Sigmoid colon (tissue), 7 donors: ENCODE measurements at places on chromosomes 3 and 15.

GRCh38 chr3:100040451-100041225, 73.7 kb downstream of the FILIP1L start:
- DNase-seq: peak; percentile 77

DNA sequence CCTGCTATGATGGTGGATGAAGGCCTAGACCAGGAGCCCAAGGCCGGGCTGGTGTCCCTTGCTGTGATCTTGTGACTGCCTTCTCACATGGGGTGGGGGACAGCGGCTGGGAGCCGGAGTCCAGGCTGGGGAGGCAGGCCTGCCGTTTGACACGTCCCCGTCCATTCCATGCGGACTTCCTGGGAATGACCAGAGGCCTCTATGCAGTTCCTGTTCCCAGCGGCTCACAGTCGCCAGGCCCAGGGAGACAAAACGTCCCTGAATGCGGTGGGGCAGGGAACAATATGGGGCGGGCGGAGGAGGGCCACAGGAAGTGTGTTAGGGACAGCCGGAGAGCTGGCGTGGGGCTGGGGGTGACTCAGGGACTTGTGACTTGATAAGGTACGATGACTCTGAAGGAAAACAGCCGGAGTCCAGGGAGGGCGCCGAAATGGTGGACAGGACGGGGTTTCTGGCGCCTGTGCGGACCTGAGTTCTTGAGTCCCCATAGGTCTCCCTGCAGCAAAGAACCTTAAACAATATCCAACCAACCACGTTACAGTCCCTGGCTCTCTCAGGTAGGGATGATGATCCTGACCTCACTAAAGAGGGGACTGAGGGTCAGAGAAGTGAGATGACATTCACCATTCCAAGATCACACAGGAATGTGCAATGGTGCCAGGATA, 40.5 kb upstream of the SMAD6 start:
- no peak for DNase-seq

- no peak for DNase-seq
These were observed 124.6 kb upstream of the KCNAB1 start for GRCh38 chr3:155995525-155996370.

- DNase-seq: peak; percentile 58
These were observed 2.7 kb downstream of the KLHL40 start for GRCh38 chr3:42688016-42688415.

DNA sequence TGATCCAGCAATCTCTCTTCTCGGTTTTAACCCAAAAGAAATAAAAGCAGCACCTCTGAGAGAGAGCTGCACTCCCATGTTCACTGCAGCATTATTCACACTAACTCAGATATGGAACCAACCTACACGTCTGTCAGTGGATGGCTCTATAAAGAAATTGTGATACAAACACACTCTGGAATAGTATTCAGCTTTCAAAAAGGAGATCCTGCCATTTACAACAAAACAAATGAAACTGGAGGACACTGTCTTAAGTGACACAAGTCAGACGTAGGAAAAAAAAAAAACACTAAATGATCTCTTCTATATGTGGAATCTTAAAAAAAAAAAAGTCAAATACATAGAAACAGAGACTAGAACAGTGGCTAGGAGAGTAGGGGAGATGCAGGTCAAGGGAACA, 9.2 kb downstream of the HERC1 start:
- DNase-seq: no peak

DNA sequence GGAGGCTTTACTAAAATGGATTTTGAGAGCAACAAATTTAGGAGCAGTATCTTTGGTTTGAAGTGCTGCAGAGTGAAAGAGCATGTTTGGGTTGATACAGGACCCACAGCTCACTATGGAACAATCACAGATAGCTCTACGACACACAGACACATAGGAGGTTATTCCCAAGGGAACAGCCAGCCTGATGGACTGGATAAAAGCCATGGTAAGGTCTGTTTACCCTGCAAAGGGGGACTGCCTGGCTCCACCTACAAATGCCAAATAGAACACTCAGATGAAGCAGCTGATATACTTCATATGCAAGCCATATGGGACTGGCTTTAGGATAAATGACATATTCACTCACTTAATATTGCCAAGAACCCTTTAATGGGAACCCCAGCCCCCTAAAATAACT, 75.4 kb downstream of the CDC25A start:
- no peak for DNase-seq

- DNase-seq: no peak
These were observed 8.9 kb downstream of the DNAJC19 start for GRCh38 chr3:180980611-180981010.

GRCh38 chr15:67107014-67107812, 41.8 kb downstream of the SMAD3 start:
- DNase-seq: peak; percentile 92

DNA sequence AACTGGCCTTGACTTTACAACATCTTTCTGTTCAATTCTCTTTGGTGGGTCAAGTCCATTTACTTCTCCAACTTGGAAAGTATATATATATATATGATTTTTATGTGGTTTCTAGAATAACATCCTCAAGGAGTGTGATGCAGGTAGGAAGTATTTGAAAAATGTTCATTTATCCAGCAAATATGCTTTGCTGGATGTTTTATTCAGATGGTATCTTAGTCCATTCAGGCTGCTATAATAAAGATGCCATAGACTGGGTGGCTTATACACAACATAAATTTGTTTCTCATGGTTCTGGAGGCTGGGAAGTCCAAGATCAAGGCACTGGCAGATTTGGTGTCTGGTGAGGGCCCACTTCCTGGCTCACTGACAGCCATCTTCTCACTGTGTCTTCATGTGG, 168.7 kb upstream of the RASGRP1 start:
- DNase-seq: no peak

DNA sequence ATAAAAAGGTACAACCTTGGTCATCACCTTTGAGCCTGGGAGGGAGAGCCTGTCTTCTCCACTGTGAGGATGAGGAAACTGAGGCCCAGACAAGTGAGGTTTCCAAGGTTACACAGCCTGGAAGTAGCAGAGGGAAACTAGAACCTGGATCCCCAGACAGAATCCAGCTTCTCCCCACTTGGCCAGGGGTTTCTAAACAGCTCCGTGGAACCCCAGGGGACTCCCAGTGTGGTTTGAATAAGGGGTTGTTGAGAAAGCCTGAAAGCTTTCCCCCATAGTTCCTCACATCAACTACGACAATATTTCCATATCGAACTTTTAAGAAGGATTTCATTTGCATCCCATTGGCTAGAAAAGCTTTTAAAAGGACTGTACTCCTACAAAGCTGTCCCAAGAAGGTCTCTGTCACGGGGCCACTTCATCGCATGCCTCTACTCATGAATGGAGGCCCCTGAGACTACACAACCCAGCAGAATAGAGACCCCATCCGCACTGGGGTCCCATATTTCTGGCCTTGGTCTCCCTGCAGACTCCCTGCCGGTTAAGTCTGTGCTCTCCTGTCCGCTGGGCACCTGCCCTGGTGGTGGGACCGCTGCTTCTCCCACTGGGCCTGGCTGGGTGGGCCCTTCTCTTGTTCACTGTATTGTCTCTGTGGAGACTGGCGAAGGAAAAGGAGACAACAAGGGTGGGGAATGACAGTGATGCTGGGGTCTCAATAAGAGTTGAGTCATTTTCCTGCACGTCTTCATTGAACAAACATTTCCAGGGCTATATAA, 178.5 kb downstream of the SMAD6 start:
- DNase-seq: peak; percentile 40

DNA sequence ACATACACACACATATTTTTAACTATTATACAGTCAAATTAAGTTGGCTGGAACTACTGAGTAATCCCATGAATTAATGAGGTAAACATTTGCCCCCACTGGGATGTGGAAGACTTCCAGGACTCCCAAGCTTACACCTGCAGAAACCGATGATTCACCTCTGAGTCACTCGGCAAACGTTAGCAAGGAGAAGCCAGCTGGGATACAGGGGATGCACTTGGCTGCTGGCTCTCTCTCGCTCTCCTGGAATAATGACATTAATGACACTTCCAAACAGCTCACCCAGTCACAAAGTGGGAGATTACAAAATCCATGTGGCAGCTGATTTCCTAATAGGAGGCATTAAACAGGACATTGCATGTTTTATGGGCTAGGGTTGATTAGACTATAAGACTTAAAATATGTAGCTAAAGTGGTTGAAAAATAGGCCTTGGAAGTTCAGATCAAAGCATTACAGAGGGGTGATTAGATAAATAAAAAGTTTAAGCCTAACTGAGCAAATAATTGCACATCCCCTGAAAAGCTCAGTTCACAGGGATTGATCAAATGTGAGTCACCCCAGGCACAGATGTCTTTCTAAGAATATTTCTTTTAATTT, 500.9 kb downstream of the SOX2 start:
- DNase-seq: no peak

DNA sequence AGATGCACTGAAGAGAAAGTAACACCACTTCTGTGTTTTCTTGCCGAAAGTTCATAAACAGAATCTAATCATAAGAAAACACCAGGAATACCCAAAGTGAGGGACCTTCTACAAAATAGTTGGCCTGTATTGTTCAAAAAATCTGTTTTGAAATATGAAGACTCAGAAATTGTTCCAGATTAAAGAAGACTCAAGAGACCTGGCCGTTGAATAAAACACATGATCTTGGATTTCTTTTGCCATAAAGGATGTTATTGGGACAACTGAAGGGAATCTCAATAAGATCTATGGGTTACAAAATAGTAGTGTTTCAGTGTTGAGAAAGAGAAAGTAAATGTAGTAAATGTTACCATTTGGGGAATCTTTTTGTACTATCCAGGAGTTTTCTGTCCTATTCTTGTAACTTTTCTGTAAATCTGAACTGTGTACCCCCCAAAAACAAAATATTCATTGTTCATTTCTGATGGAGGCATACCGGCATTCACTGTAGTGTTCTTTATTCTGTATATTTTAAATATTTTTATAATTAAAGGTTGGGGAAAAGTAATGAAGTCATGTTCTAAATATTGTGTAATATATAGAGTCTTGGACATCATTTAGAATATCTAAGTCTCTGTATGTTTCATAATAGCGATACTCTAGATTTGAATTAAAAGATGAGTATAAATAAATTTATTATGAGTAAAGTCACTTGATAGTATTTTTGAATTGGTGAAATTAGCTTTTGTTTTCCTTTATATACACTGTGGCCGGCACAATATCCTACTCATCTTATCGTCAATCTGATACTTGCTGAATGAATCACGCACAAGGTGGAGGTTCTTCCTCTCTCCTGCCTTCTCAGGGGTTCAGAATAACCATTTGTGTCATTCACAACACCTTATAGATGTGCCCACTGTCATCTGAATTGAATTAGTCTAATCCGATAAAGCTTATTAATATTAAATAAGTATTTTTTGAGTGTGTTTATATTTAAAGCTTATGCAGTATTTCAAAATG, 66.7 kb downstream of the TRAK1 start:
- DNase-seq: no peak

DNA sequence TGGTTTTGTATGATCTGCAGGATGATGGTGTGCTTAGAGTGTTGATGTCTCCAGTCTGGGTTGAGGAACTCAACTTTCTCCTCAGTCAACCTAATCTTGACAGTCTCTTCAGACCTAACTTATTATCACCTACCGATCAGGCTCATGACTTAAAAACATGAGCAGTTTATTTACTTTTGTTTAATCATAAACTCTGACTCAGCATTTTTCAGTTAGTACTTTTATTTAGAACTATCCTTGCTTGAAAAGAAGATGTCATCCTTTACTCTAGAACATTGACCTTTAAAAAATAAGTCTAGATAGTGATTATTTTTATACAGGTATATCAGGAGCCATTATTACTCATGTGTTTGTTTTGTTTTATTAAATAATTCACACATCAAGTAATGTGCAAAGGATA, 414.8 kb downstream of the AGBL1 start:
- DNase-seq: no peak

GRCh38 chr15:62262305-62262941, 97.3 kb upstream of the C2CD4B start:
- no peak for DNase-seq

DNA sequence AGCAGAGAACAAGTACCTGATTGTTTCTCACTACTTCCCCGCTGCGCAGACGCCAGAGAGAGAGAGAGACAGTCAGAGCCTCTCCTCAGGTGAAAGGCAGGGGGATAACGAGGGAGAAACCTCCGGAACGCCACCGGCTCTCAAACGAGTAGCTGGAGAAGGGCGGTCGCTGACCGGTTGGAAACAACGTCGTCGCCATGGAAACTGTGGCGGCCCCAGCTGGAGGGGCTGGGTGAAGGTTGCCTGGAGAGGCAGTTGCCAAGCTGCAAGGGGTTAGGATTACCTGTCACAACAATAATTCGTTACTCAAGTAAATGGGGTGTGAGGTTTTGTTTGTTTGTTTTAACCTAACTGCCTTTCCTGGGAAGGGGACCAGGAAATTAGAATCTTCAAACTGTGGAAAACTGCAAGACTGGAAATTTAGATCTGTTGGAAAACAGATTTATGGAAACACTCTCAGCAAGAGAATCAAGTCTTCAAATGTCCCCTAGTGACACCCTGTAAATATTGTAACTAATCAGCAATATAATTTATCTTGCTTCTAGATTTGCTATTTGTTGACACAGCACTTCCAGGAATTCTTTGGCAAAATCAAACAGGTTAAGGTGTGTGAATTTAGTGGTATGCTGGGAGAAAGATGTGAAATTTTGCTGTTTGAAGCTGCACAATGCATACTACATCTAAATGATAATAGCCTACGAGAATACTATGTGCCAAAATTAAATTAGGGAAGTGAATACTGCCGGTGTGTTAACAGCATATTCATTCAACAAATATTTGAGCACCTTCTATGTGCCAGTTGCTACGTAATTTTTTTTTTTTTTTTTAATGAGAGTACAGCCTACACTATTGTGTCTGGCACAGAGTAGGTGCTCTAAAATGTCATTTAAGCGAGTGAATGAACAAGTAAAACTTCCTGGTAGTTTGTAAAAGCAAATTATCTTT, at the start of gene DNAH12:
DNAH12 (minus strand) TSS at position 164 of the 945 bp plus-strand sequence. CDS start 1,474 bp downstream, outside the sequence.
- DNase-seq: no peak

GRCh38 chr3:123300583-123300982, 98.8 kb downstream of the SEC22A start:
- no peak for DNase-seq

- no peak for DNase-seq
These were observed 225.6 kb downstream of the TBL1XR1 start for GRCh38 chr3:176971613-176972174.

DNA sequence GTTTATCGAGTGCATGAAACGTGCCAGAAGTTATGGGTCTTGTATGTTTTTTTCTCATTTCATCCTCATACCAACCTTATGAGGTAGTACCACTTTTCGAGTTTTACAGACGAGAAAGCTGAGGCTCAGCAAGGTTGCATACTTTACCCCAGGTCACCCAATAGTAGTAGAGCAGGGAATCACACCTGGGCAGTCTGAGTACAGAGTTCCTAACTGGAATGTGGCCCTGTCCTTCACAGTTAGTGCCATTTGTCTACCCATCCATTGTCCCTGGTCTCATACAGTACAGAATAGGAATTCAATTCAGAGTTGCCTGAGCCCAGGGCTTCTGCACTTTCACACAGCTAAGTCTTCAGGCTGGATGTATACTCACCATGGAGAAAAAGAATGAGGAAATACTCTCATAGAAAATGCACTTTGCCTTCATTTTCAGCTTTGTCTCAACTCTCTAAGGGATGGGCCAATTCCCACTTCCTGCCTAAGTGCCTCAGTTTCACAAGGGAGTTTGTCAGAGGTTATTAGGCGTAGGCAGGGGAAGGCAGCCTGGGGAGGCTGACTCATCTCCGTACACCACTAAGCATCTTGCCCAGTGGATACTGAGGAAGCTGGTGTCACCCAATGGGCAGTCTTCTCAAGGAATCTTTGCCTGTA, 93.2 kb downstream of the TMEM212 start:
- DNase-seq: no peak

- DNase-seq: peak; percentile 67
These were observed 965 bp downstream of the FLNB start for GRCh38 chr3:58009026-58009748.
